ENCODE measurements at places on chromosomes 6 and 20.

DNA sequence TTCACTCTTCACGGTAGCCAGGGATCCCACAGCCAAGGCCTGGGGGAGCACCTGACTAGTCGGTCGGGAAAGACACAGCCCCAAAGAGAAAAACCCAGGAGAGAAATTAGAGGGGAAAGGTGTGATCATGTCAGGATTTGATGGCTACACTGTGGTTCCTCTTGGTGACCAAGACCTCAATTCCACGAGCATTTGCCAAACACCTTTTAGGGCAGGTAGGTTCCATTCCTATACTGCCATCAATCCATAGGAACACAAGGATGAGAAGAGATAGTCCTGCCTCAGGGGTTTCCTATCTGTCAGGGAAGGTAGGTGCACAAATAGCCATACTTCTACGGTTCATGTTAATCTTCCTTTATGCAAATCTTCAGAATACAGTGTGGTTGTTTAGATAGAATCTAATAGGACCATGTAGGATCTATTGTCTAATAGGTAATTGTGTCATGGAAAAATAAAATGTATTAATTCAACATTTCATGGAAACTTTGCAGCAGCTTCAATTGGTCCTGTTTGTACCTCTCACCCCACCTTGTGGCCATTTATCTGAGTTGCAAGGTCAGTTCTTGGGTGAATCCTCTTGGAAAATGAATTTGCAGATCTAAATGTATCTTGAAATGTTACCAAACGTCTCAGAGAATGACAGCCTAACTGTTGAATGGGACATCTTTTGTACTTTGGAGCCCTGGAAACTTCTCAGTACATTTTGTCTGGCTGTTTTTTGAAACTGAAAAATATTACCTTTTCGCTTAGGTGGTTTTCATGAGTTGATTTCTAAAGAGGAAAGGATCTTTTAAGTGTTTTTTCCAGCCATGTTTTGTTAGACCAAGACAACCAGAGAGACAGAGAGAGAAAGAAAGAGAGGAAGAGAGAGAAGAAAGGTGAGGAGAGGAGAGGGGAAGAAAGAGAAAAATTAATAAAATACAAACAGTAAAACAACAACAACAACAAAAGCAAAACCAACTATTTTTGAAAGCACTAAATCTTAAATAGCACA, 33.7 kb upstream of the IYD start:
- DNase-seq = no peak

DNA sequence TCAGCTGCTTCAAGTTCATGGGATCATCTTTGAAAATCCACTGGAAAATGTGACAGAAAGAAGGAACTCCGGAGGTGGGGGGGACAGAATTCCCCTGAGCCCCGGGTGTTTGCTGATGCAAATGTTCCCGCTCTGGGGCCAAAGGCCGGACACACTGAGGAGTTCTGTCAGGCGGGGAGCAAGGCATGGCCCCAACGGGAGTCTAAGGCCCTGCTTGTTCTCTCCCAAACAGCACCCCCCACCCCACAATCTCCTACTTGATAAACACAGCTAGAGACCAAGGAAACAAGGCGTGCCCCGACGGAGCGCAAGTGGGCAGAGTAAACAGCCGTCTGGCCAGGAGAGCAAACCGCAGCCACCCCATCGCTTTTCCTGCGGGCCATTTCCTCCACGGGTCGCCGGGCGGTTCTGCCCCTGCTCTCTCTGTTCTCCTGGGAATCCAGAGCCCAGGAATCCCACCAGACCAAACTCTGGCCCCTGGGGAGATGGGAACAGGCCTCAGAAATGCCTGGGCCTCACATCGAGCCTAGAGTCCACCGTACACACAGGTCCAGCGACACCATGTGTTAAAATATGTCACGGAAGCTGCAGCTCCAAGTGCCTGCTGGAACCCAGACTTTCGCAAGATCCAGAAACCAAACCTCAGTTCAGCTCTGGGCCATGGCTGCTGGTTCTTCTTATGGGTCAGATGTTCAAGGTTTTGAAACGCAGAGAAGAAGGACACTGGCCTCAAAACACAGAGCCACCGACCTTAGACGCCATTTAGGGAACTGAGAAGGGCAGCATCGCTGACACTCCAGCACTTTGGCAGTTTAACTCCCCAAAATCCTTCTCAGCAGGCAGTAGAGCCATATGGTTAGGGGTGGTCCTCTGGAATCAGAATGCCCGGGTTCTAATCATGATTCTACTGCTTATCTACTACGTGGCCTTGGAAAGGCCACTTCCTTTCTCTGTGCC, 104.2 kb downstream of the PREX1 start:
- DNase-seq = no peak

DNA sequence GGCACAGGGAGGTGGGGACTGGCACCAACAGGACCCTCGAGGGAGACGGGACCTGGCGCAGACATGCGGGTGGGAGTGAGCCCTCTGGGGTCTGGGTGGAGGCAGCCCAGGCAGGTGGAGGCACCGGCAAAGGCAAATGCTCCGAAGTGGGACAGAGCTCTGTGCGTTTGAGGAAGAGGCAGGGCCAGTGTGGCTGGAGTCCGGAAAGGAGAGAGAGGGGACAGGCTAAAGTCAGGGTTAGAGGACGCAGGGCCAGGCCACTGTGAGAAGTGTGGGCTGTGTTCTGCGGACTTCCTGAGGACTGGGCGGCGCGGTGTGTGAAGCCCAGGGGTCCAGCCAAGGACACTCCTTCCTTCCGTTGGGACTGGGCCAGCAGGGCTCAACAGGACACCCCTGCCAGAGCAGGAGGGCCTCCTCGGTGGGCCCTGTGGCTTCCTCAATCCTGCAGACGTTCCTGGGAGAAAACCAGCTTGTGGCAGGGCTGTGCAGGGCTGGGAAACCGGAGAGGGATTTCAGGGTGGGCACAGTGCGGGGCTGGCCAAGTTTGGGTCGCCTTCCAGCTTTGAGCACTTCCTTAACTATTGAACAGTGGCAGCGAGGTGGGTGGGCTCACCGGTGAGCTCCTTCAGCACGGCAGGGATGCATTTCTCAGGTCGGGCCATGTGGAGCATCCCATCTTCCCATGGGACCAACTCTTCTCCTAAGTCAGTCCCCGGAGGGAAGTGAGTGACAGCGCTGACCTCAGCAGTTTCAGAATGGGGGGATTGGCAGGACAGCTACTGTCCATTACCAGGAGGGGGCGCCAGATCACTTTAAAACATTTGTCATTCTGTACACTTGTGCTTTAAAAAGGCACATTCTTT, 22.5 kb downstream of the MOCS3 start:
- no peak for DNase-seq

DNA sequence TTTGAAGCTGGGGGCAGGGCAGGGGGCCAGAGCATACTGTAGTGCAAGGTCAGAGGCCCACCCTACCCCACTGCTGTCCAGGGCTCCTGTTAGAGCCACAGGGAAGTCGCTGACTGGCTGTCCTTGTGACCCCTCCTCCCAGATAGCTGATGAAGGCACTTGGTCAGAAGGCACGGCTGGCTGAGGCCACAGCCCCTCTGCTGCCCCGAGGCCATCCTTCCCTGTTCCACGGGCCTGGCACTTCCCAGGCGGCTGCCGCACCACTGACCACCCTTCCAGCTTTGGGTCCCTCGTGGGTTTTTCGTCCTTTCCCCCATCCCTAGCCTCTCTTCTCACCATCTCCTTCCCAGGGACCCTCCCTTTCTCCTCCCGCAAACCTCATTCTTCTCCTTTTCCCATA, 9.2 kb upstream of the EMILIN3 start:
- DNase-seq = no peak

DNA sequence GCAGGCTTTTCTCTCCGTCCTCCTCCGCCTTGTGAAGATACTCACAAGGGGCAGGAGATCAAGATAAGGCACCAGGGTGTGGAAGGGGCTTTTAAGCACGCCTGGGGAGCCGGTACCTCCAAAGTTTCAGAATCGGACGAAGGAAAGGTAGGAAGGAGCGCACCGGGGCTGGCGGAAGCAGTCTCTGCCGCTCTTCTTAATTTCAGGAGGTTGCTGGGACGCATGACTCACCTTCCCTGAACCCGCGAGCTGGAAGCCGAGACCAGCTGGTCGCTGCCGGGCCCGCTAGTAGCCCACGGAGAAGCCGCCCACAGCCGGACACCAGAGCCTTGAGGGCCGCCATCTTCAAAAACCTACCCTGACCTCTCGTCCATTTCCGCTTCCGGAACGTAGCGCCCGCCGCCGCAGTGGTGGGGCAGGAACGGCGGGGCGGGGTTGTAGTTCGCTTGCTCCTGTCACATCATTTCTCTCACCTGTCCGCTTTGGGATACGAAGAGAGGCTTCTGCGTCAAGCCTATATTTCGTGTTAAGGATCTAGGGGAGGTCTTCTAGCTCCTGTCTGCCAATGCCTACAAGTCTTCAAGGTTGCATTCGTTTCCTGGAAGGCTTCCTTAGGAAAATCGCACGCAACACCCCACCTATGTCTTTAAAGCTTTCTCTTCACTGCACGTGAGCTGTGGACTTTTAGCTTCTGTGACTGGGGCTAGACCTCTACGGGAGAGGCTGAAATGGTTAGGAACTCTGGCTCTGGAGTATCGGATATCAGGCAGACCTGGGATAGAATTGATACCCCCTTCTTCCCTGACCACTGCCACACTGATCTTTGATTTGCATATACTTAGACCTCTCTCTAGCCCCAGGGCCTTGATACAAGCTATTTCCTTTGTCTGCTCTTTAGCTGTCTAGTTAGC, at the start of gene MRPS18A:
Gene MRPS18A, minus strand, starts transcription at position 355 of the 911 bp plus-strand sequence. Its CDS starts 12 bp downstream, at position 343.
- DNase-seq = peak; percentile 81

DNA sequence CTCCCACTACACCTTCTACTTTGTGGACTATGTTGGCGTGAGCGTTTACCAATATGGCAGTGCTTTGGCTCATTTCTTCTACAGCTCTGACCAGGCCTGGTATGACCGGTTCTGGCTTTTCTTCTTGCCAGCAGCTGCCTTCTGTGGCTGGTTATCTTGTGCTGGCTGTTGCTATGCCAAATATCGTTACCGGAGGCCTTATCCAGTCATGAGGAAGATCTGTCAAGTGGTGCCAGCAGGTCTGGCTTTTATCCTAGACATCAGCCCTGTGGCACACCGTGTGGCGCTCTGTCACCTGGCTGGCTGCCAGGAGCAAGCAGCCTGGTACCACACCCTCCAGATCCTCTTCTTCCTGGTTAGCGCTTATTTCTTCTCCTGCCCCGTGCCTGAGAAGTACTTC, 16.5 kb upstream of the EFHC1 start:
- no peak for DNase-seq

DNA sequence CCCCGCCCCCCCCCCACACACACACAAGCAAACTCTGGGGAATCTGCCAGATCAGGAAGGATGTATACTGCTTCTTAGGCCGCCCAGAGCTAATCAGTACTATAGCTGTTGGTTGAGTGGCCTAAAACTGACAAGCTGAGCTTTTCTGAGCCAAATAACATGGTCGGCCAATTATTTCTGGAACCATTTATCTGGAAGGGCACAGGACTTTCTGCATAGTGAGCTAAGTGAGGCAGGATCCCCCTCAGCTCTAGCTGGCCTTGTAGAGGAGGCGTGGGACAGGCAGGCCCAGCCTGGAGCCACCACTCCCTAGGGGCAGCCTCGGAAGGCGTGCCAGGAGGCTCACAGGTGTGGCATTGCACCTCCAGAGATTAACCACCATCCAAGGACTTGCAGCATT, 200.1 kb downstream of the TMEM242 start:
- no peak for DNase-seq

DNA sequence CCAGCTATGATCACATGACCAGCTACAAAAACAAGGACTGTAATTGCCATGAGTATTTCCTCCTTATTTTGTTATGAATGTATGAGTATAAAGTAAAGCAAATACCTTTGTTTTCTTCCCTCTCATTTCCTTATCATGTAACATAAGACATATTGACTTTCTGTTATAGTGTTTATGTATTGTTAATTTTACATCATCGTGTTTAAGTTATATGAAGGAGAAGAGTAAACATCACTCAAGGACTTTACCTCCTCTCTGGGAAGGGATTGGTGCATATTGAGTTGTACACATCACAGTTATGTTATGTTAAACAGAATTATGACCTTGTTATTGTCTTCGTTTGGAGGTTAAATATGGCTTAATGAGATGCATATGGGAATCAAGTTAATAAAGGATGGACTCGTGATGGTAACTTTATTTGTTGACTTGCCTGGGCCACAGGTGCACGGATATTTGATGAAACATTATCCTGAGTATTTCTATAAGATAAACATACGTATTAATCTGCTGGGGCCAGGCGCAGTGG, 57.3 kb upstream of the CNKSR3 start:
- DNase-seq = no peak

- DNase-seq = no peak
These were observed 134.0 kb upstream of the ARMC2 start for GRCh38 chr6:108714101-108714765.

DNA sequence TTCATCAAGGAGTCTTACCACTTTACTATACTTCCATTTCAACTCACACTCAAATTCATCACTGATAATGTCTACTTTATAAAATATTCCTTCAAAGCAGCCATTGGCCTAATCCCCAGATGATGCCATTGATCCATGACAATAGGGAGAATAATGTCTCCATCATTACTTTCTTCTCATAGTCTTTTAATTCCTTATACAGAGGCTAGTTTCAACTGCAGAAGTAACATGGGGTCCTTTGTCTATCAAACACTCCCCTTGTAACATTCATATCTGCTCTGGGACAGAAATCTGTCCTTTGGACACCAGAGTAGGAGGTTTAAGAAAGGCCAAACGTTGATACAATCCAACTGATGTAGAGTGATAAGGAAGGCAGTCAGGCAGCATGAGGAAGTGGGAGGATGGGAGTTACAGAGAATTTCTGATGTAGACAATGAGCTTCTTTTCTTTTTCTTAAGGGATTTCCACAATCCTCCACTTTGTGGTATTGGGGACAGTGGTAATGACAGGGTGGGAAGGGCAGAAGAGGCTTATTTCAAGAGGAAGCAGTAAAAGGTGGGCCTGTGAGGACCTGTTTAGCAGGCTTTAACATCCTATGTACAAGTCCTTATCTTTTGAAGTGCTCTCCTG, 18.9 kb upstream of the HLA-DOA start:
- no peak for DNase-seq

DNA sequence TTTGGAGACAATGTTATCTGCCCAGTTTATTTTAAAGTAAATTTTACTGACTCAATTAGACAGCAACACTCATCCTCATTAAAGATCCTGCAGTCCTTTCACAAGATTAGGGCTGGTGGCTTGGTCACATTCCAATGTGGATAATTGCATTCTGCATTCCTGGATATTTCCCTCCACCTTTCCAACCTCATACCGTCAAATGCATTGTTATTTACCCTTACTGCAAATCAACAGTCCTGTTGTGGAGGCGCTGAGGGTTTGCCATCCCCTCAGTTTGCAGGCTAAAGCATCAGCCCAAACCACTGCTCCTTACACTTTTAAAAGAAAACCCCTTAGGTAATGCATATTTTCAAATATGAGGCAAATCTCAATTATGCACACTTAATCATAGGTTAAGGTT, 5.4 kb downstream of the CITED2 start:
- DNase-seq = no peak

DNA sequence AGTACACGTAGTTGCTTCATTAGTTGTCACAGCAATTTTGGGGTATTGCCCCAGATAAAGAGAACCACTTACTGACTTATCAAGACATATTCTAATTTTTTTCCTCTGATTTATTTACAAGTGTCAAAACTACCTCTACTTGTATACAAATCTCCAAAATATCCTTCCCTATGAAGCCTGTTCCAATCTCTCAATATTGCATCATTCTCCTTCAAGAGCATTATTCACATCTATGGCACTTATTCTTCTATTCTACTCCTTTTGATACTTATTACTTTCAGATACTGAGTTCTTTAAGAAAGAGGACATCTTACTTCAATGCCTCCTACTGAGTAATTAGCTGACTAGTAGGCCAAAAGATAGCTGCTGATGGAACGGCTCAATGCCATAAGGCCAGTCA, 105.2 kb downstream of the SMLR1 start:
- no peak for DNase-seq

- DNase-seq = no peak
These were observed 31.4 kb upstream of the TRIM26 start for GRCh38 chr6:30244560-30244959.
